ENCODE measurements at places on chromosomes 12 and 14.
A peak's percentile ranks its signal among the peaks of the same experiment; 100 is the strongest.

DNA sequence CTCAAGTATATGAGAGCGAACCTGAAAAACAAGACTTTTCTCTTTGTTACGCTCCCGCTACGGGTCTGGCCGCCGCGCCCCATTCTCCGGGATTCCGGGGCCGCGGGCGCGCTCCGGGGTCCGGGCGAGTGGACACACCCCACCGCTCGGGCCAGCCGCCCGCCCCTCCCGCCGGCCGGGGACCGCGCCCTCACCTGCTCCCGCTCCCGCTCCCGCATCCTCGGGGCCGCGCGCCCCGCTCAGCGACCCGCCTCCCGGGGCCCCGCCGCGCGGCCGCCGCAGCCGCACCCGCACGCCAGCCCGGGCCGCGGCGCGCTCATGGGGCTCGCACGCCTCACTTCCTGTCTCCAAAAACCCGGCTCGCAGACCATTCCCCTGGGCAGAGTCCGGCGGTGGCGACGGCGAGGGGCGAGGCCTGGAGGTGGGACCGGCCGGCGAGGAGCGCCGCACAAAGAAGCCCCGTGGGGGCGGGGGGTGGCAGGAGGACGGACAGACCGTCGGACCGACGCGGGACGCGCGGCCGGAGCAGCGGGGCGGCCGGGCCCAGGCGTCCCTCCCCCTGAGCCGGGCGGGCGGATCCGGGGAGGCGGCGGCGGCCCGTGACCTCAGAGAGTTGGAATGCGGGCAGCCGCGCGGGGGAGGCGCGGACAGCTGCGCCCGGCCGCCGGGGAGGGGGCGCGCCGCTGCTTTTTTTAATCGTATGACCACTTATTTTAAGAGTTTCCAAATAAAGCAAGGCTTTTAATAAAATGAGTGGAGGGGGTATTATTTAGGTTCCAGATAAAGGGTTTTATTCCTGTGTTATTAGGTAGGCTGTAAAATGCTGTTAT lies at the start of gene PTPN21:
Gene PTPN21 (minus strand): TSS at position 551 of the 830 bp plus-strand sequence. CDS start 4,590 bp downstream, outside the sequence.
- peak; percentile 21 for DNase-seq

- DNase-seq, result no peak
Measured at GRCh38 chr12:92496790-92497189, 206.0 kb upstream of the PLEKHG7 start.

- DNase-seq, result no peak
Measured at GRCh38 chr12:8644345-8645248, 18.0 kb downstream of the MFAP5 start.

GRCh38 chr14:103543140-103543539 lies 14.1 kb downstream of the TRMT61A start:
- DNase-seq, result no peak

DNA sequence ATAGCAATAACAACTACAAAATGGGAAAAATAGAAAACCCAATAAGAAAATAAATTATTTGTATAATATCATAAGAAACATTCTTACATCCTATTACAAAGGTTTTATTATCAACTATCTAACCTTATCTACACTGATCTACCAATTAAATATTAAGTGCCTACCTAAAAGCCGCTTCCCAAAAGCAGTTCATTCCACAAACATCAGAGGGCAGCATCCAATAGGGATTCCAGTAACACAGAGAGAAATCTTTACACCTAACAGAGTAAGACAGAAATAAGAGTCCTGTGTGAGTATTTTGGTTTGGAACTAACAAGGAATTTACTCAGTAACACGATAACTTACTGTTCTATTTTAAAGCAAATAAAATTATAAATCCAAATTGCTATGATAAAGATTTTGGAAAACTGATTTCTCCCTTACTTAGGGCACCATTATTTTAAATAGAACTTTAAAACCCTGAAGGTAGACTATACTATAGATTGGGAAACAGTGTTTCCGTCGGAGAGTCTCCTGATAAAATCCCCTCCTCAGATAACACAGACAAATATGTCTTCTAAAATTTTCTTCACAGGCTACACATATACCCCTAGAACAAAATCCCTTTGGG lies 15.0 kb downstream of the GXYLT1 start:
- DNase-seq, result peak; percentile 81

DNA sequence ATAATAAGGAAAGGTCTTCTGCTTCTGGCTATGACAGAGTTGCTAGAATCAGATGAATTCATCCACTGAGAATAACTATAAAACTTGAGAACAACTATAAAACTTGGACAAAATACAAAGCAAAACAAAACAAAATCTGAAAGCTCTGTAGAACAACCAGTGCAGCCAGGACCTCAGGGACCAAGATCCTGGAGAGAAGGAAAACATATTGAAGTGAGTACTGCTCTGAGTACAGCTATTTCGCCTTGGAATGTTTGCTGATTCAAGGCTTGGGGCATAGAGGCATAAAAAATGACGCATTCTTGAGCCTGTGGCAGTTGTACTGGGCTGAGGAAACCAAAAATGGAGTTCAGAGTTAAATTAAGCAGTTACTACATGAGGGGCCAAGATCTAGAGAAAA lies 21.7 kb downstream of the FOXA1 start:
- DNase-seq, result no peak

- no peak for DNase-seq
Measured at GRCh38 chr12:23671881-23672280, 277.6 kb downstream of the SOX5 start.

GRCh38 chr14:68133856-68134255 lies 314.3 kb downstream of the RAD51B start:
- no peak for DNase-seq

DNA sequence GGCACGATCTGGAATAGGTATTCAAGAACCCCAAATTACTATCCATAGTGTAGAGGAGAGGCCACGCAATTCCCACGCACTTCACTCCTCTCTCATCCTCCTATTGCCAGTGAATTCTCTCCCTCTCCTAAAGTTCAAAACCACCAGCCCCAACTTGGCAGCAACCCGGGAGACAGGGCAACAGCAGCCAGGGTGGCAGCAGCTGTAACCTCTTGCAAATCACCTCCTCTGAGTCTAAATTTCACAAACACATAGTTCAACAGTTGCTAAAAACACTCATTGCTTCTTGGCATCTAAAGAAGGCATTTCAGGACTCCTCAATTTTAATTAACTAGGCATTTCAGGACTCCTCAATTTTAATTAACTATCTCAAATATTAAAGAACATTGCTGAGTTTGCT lies 37.7 kb upstream of the MANSC4 start:
- DNase-seq, result no peak

- no peak for DNase-seq
Measured at GRCh38 chr14:61611880-61612630, 83.3 kb upstream of the HIF1A start.

GRCh38 chr12:129401572-129401971 lies 502.3 kb downstream of the TMEM132D start:
- DNase-seq, result no peak

- DNase-seq, result peak; percentile 45
Measured at GRCh38 chr12:18165422-18165871, 75.5 kb upstream of the RERGL start.

GRCh38 chr12:52391618-52392002 lies 6.2 kb upstream of the KRT84 start:
- DNase-seq, result no peak

DNA sequence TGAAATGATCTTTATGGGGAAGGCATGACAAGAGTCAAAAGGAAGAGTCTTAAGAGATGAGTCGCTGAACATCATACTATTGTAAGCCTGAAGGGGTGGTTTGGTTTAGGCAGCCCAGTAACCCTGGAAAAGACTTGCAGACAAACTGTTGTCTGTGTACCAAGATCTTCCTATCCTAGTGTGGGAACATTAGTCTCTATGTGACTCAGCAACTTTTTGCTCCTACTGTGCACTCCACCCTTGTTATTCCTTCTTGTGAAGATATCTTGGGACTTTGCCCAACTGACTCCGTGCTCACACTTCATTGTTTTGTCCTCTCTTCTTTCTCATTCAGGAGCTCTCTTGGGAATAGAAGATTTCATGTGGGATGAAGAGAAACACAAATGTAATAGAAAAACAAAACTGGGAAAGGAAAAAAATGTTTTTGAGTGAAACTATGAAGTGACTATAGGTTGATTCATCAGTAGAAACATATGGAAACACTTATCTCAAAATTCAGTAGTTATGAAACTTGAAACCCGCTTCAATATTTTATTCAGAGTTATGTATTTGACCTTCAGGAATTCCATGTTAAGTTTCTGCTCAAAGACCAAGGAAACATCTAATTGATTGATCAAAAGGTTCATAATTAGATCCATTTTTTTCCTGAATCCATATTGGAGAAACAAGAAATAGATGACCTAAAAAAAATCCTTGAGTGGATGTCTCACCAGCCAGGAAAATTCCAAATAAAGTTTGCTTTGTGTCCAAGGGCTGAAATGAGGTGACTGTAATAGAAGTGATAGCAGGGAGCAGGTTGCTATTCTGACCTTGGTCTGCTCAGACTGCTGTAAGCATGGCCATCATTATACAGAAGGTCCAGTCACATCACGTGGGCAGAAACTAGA lies 67.2 kb downstream of the BTG1 start:
- no peak for DNase-seq

DNA sequence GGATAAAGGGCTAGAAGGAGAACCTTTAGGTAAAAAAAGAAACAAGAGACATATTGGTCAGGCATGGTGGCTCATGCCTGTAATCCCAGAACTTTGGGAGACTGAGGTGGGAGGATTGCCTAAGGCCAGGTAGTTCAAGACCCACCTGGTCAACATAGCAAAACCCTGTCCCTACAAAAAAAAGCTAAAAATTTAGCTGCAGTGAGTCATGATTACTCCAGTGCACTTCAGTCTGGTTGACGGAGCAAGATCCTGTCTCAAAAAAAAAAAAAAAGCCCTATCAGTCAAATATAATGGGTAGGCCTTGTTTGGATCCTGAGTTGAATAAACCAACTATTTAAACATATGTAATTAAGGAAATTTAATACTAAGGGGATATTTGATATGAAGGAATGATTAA lies 54.2 kb downstream of the PPP1R36 start:
- DNase-seq, result no peak

DNA sequence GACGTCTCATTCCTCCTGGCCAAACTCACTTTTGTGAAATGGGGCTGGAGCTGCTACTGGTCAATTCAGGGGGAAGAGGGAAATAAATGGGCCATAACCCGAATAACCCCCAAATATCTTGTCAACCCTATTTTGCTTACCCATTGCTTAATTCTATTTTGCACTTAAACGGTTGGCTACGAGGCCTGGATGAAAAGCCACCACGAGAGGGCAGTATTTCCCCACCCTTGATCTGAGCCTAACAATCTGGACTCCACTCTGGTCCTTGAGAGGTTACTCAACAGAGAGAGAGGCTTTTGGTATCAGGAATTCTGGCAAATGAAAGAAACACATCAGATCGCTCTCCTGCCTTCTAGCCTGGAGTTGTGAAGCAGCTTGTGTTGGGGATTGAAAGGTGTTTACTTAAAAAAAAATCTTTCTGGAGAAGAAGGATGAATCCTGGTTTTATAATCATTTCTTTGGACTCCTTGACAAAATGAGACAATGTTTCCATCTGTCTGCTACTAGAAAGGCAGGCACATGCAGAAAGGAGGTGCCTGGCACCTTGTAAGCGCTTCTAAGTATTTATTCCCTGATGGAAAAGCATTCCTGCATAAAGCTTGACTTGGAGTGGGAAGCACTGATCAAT lies 22.4 kb upstream of the FBXO21 start:
- DNase-seq, result peak; percentile 79

DNA sequence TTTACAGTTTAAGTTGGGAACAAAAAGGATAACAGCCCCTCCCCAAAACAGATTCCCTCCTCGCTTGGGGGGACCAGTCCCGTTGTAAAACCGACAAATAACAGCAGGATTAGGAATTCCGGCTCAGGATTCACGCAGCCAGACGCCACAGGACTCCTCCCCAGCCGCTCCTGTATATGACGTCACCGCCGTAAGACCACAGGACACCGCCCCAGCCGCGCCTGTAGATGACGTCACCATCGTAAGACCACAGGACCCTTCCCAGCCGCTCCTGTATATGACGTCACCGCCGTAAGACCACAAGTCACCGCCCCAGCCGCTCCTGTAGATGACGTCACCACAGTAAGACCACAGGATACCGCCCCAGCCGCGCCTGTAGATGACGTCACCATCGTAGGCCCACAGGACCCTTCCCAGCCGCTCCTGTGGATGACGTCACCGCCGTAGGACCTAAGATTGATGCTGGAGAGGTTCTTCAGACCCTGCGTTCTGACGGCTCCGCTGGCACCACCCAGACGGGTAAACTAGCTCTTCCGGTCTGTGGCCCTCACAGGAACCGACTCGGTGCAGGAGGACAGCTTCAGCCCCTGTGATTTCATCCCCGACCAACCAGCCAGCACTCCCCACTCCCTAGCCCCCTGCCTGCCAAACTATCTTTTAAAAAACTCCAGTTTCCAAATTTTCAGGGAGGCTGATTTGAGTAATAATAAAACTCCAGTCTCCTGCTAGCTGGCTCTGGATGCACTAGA lies 43.9 kb upstream of the FBRSL1 start:
- peak; percentile 91 for DNase-seq

DNA sequence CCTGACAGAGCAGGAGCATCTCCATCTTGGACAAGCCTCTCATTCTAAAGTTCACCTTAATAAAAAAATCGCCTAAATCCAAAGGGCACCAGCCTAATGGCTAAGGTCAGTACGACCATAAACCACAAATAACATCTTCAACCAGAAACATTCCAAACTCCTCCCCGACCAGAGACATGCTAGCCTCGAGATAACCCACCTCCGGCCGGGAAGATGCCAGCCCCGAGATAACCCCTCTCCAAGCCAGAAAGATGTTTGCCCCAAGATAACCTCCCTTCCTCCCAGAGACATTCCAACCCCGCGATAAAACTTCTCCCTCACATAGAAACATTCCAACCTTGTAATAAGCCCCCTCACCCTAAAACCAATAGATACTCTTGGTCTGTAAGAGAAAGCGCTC lies 86.8 kb upstream of the PKP2 start:
- no peak for DNase-seq

DNA sequence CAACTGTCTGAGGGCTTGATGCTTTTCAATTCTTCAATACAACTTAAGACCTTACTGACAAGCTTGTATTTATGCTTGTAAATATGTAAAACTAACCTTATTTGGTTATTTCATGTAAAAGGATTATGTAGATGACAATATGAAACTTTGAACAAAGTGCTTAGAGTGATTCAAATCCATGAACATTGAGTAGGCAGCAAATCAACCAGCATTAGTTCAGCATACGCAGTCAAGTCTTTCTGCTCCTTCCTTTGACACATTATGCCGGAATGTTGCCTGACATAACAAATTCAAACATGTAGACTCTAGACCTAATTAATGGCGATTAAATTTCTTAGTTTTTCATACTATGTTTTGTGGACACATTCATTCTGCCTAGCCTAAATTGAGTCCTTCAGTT lies 105.2 kb downstream of the FGD4 start:
- DNase-seq, result no peak

DNA sequence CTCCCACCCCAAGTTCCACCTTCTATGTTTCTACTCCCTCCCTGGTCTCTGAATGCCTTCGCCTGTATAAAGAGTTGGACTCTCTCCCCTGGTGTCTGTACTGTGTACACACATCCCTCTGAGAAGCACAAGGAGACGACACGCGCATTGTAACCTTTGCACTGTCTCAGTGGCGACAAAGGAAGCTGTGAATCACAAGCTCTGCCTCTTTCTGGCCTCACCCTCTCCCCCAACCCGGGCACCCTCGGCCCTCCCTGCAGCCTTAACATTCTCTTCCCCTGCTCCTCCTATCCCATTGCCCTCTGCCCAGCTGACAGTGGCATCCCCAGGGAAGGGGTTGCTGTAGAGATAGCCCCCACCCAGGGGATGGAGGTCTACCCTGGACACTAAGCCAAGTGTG lies 2.5 kb upstream of the SMARCD1 start:
- no peak for DNase-seq
